ENCODE measurements at places on chromosomes 2 and 18. TPM values are rescaled to one million over a fixed set of nuclear protein-coding genes. Genes with fewer than 3 reads are reported as not detected.

Gene SERPINB12
- not detected for polyA plus RNA-seq

Gene ALKAL2
- polyA plus RNA-seq = 93.6 TPM

Gene PLGLB1
- 3.0 TPM for polyA plus RNA-seq

Gene CHRNG
- not detected for polyA plus RNA-seq

Gene RNF149
- polyA plus RNA-seq = 27.1 TPM

- no peaks in the 10 kb centered on the region for H3K27me3 ChIP-seq
- H3K4me3 ChIP-seq = no peak overlapping the region
- no peak overlapping the region for H3K27ac ChIP-seq
- H3K4me1 ChIP-seq = no peaks in the 10 kb centered on the region
Measured at GRCh38 chr2:235827585-235827992, 333.7 kb downstream of the AGAP1 start.

- no peaks in the 10 kb centered on the region for H3K27me3 ChIP-seq
- H3K36me3 ChIP-seq = no peaks in the 10 kb centered on the region
- H3K4me3 ChIP-seq = no peak overlapping the region
- DNase-seq = no peak
- H3K27ac ChIP-seq = no peak overlapping the region
Measured at GRCh38 chr2:180050246-180050645, 43.1 kb upstream of the CWC22 start.

GRCh38 chr2:7480431-7480830 lies 563.2 kb downstream of the RNF144A start:
- H3K4me1 ChIP-seq = no peaks in the 10 kb centered on the region
- H3K27me3 ChIP-seq = no peaks in the 10 kb centered on the region
- DNase-seq = no peak
- H3K36me3 ChIP-seq = no peaks in the 10 kb centered on the region

GRCh38 chr18:35137632-35138031 lies 96.4 kb downstream of the MAPRE2 start:
- no peaks in the 10 kb centered on the region for H3K27me3 ChIP-seq
- DNase-seq = no peak
- no peak overlapping the region for H3K4me3 ChIP-seq
- no peak overlapping the region for H3K27ac ChIP-seq
- H3K36me3 ChIP-seq = no peaks in the 10 kb centered on the region

GRCh38 chr2:20411361-20411894 lies 35.4 kb upstream of the RHOB start:
- H3K4me3 ChIP-seq = no peak overlapping the region
- no peak overlapping the region for H3K27ac ChIP-seq
- DNase-seq = peak; percentile 91
- H3K4me1 ChIP-seq = no peaks in the 10 kb centered on the region
- H3K36me3 ChIP-seq = no peaks in the 10 kb centered on the region

DNA sequence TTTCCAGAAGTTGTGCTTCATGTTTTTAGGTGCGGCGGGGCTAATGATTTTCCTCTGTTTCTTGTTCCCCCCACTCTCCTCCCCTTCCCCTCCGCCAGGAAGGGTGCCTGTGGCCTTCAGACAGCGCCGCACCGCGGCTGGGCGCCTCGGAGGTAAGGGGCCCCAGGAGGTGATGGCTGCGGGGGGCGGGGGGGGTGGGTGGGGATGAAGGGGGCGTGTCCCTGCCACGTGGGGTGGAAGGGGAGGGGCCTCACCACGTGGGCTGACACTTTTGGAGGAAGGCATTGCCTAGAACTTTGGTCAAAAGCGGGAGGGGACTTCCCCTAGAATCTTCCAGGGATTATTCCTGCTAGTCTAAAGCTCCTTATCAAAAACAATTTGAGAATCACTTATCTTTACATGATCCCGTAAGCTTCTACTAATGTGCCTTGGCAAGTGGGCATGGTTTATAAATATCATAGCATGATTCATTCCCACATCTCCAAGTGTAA lies 83.1 kb downstream of the FAM210A start:
- no peak for DNase-seq
- no peaks in the 10 kb centered on the region for H3K36me3 ChIP-seq
- H3K4me1 ChIP-seq = no peaks in the 10 kb centered on the region
- no peaks in the 10 kb centered on the region for H3K27me3 ChIP-seq
- H3K27ac ChIP-seq = no peak overlapping the region

GRCh38 chr2:232802091-232802490 lies 25.7 kb upstream of the KCNJ13 start:
- H3K27ac ChIP-seq = no peak overlapping the region
- H3K27me3 ChIP-seq = no peaks in the 10 kb centered on the region
- H3K36me3 ChIP-seq = peaks cover 8% of the 10 kb centered on the region
- no peaks in the 10 kb centered on the region for H3K4me1 ChIP-seq

DNA sequence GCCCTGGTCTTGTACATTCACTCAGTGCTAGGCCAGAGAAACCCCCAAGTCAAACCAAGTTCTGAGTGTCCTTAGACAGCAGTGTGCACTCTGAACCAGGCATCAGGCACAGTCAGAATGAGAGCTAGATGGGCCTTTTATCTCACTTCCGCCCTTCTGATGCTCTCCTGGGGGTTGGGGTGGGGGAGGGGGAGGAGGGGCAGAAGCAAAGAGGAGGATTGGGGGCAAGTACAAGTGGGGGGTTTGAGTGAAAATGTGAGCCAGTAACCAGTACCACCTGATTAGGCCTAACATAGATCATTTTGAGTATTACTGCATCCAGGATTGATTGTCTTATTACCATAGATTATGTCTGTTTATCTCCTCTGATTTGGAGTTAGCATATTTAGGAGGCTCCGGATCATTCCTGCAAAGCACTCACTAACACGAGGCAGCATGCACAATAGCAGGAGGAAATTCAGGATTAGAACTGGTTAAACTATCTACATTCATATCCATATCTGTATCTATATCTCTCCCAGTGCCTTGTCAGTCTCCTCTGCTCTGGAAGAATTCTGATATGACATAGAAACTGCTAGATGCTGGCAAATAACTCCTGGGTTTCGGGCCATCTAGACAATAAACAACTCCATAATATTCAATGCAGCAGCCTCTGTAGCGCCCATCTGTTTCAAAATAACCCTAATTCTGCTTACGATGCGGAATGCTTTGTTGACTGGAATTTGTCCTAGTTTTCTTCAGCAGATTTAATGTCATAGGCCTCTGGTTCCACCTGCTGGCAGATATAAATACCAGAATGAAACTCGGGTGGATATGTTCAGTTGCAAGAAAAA lies 149.1 kb downstream of the RHBDD1 start:
- no peaks in the 10 kb centered on the region for H3K36me3 ChIP-seq
- no peak overlapping the region for H3K4me3 ChIP-seq
- no peaks in the 10 kb centered on the region for H3K4me1 ChIP-seq
- H3K27ac ChIP-seq = no peak overlapping the region

Data from pancreas (tissue), 10 donors.